ENCODE measurements at places on chromosomes 2 and 18.

DNA sequence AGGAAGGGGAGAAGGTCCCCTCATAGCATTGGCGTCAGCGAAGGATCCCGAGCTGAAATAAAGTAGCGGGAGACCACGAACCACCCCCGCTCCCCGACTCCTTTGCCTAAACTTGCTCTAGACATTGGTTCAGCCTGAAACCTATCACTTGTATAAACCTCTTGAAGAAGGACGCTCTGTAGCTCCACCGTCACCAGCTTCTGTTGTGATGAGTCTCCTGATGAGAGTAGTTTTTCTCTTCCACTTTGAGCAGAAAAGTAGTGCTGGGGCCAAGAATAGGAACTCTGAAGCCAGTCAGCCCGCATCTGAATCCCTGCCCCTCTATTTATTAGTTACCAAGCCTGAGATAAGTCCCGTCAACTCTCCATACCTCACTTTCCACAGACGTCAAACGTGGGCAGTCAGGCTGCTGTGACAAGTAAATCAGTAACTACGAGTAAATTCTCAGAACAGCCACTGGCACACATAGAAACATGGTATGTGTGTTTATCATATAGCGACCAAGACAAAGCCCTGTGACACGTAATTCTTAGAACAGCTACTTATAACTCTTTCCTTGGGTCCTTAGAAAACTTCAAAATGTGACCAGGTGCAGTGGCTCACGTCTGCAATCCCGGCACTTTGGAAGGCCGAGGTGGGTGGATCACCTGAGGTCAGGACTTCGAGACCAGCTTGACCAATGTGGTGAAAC, 61.7 kb downstream of the CD226 start:
- DNase-seq, result no peak

GRCh38 chr2:236307641-236308040, 43.4 kb upstream of the ASB18 start:
- DNase-seq, result no peak

GRCh38 chr18:37138456-37138855, 309.5 kb downstream of the KIAA1328 start:
- DNase-seq, result no peak

DNA sequence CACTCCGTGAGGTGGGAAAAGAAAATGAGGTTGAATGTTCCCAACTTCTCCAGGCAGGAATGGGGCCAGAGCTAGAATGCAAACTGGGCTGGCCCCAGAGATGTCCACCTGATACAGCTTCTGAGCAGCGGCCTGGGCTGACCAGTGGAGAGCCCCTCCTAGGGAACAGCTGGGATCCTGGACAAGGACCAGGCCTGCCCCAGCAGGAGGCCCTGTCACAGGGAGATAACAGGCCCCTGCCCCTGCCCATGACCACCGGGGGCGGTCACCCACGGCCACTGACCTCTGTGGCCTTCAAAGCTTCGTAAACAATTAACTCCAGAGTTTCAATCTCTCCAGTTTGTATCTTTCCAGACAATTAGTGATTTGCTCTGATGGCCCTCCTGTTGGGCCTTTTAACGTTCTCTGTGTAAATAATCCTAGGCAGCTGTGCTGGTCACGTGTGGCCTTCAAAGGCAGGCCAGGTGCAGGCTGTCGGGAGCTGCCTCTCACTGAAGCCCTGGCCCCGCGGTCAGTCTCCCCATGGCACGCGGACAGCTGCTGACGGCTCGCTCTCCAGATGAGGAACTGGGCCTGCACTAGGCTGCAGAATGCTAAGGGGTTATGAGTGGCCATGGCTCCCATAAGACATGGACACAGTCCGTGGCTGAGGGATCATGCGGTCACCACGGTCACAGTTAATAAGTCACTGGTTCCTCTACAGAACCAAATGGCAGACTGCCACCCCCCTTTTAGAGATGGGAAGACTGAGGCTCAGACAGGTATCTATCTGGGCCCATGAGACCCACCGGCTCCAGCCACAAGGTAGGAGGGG, 9.2 kb downstream of the HS6ST1 start:
- DNase-seq, result no peak

GRCh38 chr2:118046634-118047210, 32.9 kb upstream of the CCDC93 start:
- DNase-seq, result no peak

GRCh38 chr2:205776139-205776538, 93.8 kb downstream of the NRP2 start:
- DNase-seq, result peak; percentile 21

DNA sequence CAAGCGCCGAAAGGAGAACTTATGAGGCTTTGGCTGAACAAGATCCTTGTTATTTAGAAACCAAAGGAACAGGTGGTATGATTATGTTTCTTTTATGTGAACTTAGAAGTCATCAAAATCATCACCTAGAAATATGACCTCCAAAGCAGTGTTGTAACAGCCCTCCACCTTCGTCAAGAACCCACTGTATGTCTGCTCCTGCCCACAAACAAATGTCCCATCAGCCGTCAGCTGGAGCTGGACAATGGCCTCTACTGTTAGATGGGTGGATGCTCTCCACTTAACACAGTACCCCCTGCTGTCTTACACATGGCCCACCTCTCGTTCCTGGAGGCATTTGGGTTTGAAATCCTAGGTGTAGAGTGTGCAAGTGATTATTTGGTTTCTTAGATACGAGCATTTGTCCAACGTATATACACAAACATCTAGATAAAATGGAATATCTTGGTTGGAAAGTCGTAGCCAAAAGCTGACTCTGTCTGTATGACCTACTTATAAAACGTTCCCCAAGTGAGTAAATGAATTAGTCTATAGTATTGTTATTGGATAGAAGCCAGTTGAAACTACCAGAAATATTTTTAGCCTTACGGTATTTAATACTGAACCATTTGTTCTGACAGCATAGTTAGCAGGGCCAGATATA, 113.0 kb downstream of the CRIM1 start:
- no peak for DNase-seq
